ENCODE measurements at places on chromosomes 12 and 14. TPM values are rescaled to one million over a fixed set of nuclear protein-coding genes. Genes with fewer than 3 reads are reported as not detected.

DNA sequence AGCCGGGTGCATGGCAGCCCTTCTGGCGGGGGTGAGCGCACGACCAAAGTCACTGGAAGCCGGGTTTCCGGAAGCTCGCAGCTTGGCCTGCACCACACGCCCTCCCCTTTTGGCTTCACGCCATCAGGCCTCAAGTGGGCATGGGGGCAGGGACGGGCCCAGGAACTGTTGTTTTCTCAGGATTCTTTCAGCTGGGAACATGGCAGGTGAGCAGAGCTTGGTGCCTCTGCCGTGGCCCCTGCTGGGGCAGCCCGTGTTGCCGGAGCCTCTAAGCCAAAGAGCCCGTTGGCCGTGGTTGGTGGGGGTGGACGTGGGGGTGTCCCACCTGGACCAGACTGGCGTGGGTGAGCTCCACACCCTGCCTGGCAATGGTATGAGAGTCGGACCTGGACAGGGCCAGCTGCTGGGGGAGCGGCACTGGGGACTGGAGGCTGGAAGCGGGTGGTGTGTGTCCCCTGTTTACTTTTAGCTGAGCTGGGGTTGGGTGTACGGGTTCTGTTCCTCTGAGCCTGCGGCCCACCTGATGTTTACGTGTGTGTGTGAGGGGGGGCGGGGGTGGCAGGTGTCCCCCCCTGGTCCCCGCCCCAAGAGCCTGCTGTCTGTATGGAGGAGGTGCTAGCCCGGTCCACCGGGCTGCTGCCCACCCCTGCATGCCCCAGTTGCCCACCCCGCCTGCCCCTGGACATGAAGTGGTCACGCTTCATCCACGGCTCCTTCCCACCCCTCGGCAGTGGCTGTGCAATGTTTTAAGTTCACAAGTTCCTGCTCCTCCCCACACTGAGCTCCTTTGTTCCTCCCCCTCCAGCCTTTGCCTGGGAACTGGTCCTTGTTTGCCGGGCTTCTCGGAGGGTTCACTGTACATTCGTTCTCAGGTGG lies 28.7 kb upstream of the PLD4 start:
- no peak for DNase-seq

DNA sequence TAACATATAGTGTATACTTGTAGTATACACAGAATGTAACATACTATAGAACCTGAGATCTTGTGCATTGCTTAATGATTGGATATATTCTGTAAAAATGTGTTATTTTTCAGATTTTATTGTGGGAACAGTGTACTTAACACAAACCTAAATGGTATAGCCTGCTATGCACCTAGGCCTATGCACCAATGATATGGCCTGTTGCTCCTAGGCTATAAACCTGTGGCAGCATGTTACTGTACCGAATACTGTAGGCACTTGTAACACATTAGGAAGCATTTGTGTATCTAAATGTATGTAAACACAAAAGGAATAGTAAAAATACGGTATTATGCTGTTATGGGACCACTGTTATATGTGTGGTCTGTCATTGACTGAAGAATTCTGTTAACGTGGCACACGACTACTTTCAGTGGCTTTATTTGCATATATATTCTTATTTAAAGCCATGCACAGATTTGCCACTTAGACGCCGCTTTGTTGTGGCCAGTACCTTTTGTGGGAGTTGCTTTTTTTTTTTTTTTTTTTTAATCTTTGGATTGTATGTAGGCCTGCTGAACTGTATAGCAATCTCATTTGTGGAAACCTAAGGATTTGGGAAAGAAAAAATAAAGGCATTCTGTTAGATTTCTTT lies 7.4 kb downstream of the PAPOLA start:
- DNase-seq, result no peak

The BTG1 gene
- 102 TPM for total RNA-seq

- no peak for DNase-seq
These were observed 48.6 kb upstream of the PPM1H start for GRCh38 chr12:62983594-62983993.

GRCh38 chr12:49584591-49584990 lies 16.6 kb upstream of the MCRS1 start:
- DNase-seq, result no peak

The IL25 gene
- not detected for total RNA-seq

DNA sequence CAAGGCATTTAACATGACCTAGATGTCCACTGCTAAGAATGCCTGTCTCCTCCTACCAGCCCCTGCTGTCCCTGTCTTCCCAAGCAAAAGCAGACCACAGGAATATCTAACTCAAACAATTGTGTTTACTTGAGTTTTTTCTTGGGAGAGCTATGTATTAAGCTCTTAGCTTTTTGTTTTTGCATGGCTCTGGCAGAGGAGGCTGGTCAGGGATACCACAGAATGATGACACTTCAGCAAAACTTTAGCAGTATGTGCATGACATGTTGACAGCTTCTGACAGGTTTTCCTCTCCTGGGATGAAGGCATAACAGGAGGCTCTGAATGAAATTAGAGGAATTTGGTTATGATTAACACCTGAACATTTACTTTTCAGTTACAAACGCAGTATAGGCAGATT lies 6.9 kb downstream of the TMBIM6 start:
- no peak for DNase-seq

- no peak for DNase-seq
These were observed 99.1 kb upstream of the NAP1L1 start for GRCh38 chr12:76183459-76184186.

DNA sequence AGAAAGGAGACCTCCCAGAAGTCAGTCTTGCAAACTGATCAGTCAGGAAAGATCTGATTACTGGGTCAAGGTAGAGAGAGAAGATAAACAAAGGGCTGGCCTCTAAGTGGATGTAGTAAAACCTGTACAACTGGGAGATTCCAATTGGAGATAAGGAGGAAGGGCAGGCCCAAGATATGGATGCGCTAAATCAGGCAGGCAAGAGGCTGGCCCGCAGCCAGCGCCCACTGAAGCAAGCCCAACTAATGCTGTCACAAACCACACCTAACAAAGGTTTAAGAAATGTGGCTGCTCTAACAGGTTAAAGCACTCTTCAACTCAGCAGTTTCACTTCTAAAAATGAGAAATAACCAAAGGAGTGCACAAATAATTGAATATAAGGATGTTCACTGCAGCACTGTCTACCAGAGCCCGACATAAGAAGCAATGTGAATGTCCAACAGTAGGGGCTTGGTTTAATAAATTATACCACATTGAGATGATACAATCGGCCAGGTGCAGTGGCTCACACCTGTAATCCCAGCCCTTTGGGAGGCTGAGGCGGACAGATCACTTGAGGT lies 4.7 kb downstream of the GLTP start:
- DNase-seq, result no peak

- no peak for DNase-seq
These were observed 16.5 kb upstream of the DYRK2 start for GRCh38 chr12:67632005-67632404.

- DNase-seq, result no peak
These were observed 13.8 kb upstream of the ADCK1 start for GRCh38 chr14:77786148-77786547.

The SLCO1A2 gene
- not detected for total RNA-seq

The IL26 gene
- total RNA-seq, result 1.00 TPM

DNA sequence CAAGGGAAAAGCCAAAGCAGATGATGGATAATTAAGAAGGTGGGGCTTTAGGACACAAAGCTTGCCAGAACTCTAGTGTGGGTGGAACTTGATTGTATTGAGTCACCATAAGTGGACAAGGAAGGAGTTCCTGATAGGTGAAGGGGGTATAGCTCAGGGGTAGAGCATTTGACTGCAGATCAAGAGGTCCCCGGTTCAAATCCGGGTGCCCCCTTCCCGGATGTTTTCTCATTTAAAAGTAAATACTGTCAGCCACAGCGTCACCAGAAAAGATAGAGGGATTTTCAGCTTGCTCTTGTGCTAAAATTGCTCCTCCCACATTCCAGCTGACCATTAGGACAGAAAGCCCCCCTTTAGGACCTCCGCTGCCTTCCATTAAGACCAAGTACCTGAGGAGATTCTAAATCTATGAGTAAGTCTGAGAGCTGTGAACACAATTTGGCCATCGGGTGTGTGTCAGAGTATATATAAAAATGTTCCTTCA lies 36.6 kb downstream of the DCAF4 start:
- DNase-seq, result no peak

DNA sequence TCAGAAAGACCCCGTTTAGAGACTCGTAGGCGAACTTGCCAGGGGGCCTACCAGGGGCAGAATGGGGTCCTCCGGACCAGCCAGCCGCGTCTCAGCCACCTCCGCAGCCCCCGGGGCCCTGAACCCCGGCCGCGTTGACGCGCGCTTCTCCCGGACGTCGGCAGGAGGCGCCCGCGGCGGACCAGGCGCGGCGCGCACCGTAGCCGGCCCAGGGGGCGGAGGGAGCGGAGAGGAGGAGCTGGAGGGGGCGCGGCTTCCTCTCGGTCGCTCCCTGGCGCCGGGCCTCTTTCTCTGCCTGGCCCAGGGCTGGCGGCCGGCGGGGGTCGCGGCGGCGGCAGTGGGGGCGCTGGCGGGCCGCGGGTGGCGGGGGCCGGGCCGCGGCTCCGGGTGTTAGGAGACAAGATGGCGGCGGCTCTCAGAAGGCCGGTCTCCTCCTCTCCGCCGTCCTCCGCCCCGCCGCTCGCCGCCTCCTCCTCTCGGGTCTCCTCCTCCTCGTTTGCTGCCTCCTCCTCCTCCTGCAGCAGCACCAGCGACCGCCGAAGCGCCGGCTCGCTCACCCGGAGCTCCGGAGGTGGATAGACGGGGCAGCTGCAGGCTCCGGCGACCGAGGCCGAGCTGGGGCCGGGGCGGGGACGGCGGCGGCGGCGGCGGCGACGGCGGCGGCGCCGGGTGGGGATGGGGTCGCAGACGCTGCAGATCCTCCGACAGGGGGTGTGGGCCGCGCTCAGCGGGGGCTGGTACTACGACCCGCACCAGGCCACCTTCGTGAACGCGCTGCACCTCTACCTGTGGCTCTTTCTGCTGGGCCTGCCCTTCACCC lies at the start of gene PCNX1:
PCNX1 (plus strand) TSS at position 284 of the 820 bp plus-strand sequence; CDS start at position 676, 392 bp downstream.
- peak; percentile 91 for DNase-seq

The KRT78 gene
- total RNA-seq, result not detected

The STON2 gene
- 1.1 TPM for total RNA-seq

DNA sequence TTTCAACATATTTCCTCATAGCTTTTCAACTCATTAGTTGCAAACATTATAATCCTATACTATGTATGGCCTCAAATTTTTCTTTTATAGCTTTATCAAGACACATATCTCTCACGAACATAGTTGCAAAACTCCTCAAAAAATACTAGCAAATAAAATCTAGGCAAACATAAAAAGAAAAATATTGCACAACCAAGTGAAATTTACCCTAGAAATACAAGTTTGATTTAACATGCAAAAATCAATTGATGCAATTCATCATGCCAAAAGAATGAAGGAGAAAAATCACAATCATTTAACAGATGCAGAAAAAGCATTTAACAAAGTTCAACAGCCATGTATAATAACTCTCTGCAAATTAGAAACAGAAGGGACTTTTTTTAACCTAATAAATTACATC lies 33.3 kb upstream of the KCNH5 start:
- no peak for DNase-seq

GRCh38 chr12:32566663-32567295 lies 112.3 kb upstream of the DNM1L start:
- DNase-seq, result no peak

The POTEG gene
- not detected for total RNA-seq

The SLC17A8 gene
- not detected for total RNA-seq

DNA sequence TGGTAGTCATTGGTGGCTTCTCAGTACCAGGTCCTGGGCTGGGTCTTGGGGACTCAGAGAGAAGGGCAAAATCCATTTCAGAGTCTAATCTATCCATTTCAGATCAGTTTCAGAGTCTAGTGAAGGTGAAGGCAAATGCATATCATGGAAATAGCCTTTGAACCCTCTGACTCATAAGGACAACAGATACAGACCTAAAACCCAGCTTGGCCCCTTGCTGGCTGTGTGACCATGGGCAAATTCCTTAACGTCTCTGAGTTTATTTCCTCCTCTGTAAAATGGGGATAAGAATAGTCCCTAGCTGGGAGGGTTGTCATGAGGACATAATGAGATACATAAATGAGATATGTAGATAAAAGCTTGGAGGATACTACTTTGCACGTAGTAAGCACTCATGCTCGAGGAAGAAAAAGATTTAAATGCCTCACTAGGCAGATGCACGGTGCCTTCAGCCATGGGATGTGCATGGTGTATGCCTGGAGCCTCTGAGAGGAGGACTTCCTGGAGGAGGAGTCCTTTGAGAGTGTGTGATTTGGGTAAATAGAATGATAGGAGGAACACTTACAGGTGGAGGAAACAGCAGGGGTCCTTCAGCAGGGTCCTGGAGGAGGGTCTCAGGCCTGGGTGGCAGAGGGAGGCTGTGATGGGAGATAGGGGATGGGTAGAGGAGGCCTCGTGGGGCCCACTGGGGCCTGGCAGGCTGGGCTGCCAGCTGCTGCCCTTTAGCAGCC lies 8.0 kb downstream of the DTX1 start:
- no peak for DNase-seq

GRCh38 chr12:102685841-102686240 lies 205.5 kb upstream of the IGF1 start:
- no peak for DNase-seq

DNA sequence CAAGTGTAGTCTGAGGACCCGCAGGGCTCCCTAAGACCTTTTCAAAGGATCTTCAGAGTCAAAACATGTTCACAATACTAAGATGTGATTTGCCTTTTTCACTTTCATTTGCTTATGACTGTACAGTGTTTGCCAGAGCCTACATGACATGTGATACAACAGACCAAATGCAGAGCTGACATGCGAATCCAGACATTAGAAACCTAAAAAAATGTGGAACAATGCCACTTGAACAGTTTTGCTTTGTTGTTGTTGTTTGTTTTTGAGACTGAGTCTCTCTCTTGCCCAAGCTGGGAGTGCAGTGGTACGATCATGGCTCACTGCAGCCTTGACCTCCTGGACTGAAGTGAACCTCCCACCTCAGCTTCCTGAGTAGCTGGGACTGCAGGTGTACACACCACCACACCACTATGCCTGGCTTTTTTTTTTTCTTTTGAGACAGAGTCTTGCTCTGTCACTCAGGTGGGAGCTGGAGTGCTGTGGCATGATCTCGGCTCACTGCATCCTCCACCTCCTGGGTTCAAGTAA lies 5.3 kb upstream of the RAB35 start:
- DNase-seq, result peak; percentile 48

GRCh38 chr14:81400852-81401251 lies 728 bp upstream of the STON2 start:
- DNase-seq, result no peak

- DNase-seq, result no peak
These were observed 29.1 kb upstream of the ANO6 start for GRCh38 chr12:45186762-45187161.

- no peak for DNase-seq
These were observed 364.1 kb downstream of the PAWR start for GRCh38 chr12:79326663-79327062.

The TMEM19 gene
- total RNA-seq, result 22.4 TPM

The CCNT1 gene
- total RNA-seq, result 53.7 TPM

DNA sequence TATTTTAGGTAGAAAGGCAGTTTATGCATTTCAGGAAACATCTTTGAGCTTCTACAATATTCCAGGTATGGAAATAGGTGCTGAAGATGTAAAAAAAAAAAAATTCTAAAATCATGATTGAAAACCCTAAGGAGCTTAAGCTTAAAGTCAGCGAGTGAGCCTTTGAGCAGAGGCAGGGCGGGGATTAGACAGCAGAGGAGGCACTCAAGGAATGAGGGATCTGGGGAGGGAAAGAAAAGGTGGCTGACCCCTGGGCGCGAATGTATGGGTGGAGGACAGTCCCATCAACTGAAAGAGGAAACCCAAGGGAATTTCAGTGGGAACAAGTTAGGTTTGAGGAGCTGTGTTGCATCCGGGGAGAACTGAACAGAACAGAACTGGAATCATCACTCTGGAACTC lies 6.4 kb upstream of the PTMS start:
- DNase-seq, result no peak

GRCh38 chr12:61713121-61713520 lies 547.1 kb upstream of the USP15 start:
- DNase-seq, result no peak

Measured in activated CD4-positive, alpha-beta T cell treated with anti-CD3 and anti-CD28 coated beads, Interleukin-2, amount 10 ng/mL, durations not matched to agents 7 days and 5 days (primary cell).